Stimulated activated CD4-positive, alpha-beta T cell treated with anti-CD3 and anti-CD28 coated beads, Interleukin-2, amount 100 ng/mL, for 24 hours (primary cell): ENCODE measurements at places on chromosomes 7 and 10.

GRCh38 chr10:72264536-72264935, 9.2 kb upstream of the DDIT4 start:
- no peak for DNase-seq

DNA sequence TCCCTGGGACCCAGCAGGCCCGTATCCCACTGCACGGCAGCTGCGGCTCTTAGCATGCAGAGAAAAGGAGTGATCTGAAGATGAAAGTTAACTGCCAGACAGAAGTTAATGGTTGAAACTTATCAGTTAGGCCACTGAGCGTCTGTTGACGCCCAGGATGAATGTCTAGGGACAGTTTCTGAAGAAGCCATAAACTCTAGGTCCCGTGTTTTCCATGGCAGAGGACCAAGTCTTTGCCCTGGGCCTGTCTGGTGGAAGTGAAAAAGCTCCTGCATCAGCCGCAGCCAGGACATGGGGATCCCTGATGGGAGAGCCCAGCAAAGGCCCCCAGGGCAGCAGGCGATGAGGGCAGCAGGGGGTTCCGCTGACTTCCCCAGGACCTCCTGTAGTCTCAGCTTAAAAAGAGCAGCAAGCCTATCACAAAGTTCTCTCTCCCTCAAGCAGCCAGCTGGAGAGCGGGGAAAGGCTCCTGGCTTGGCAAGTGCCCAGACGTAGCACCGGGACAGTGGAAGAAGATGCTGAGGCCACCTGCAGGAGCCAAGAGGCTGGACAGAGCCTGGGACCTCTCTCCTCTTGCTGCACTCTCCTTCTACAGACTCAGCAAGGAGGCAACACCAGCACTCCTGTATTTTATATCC, 79.6 kb downstream of the TNS3 start:
- no peak for DNase-seq

GRCh38 chr10:74912182-74912581, 85.8 kb downstream of the KAT6B start:
- DNase-seq = no peak

DNA sequence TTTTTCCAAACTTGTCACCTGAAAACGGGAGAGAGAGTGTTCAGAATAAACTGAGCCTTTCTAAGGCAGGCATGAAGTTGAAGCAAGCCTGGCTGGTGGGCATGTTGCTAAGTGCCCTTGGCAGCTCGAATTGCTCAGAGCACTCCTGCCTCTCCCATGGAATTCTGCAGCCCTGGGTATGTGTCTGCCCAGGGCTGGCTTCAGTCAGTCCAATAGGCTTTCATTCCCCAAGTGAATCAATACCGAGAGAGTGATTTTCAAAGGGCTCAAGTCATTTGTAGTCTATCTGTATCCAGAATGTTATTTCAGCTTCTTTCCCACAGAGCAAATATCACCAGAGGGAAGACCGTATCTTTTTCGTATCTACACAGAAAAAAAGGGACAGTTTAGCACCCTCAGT, 415.5 kb upstream of the COBL start:
- DNase-seq = no peak

GRCh38 chr10:31669357-31669756, 259.3 kb downstream of the ARHGAP12 start:
- DNase-seq = no peak

DNA sequence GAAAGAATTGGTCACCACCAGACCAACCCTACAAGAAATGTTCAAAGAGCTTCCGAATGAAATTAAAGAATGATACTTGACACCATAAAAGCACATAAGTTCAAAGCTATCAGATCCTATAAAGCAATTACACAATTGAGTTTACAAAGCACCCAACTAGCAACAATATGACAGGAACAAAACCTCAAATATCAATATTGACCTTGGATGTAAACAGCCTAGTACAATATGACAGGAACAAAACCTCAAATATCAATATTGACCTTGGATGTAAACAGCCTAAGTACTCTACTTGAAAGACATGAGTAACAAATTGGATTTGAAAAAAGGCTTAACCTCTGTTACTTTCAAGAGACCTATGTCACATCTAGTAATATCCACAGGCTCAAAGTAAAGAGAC, 1201.4 kb downstream of the XPNPEP1 start:
- no peak for DNase-seq

GRCh38 chr7:39085590-39086049, 107.9 kb downstream of the POU6F2 start:
- no peak for DNase-seq

DNA sequence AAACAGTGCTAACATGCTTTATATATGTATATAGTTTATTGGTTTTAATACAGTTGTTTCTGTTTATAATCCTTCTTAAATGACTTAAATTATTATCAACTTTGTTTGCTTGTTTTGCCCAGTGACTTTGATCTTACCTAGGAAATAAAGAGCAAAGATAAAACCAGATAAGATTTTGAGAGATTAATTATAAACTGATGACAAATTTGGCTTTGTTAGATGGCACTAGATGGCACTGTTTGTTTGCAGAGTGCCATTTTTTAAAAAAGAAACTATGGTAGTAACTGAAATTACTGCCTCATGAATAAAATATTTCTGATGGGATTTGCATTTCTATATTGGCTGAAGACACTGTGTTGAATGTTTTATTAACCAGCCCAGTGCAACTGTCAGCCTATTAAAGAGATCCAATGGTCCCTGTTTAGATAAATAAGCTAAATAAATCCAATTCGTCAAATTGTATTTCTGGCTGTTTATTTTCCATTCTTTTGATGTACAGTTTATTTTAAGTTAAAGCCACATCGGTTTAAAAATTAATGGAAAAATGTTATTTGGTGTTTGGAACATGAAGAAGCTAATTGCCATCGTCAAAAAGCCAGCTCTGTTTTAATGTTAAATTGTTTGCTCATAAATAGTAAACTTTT, 28.7 kb downstream of the VTI1A start:
- no peak for DNase-seq

- no peak for DNase-seq
These were observed 112.7 kb downstream of the RBM20 start for GRCh38 chr10:110756876-110757275.

- DNase-seq = no peak
These were observed 27.4 kb downstream of the ADAMTS14 start for GRCh38 chr10:70699659-70700174.

DNA sequence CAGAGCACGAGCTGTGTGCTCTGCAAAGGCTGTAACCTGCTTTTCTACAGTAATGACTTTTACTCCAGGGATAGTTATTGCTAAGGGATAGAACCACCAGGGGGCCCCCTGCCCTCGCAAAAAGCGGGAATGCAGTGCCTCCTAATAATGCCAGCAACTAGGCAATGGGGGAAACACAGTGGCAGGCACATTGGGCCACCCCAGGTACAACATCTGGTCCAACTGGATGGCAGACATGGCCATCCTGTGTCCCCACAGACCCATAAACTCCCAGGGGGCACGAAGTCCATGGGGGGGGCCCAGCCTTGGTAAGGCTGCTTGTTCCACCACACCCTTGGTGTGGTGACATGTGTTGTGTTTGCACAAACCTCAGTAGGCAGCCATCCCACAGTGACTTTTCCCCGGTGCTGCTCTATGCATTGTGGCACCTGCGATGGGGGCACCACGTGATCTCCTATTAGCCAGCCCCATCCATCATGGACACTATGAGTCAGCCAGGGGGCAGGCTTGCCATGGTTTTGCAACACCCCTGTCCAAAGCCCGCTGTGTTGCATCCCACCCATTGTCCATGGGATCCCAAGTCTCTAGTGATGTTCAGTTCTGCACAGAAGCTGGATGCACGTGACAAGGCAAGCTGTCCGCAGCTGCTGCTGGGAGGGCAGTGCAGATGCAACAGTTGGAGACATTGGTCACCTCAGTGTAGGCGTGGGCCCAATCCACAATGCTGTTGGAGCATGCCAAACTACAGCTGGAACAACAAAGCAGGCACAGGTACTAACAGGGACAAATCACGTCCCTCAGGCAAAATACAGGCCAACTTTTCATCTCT, 84.0 kb downstream of the ANLN start:
- peak; percentile 67 for DNase-seq

DNA sequence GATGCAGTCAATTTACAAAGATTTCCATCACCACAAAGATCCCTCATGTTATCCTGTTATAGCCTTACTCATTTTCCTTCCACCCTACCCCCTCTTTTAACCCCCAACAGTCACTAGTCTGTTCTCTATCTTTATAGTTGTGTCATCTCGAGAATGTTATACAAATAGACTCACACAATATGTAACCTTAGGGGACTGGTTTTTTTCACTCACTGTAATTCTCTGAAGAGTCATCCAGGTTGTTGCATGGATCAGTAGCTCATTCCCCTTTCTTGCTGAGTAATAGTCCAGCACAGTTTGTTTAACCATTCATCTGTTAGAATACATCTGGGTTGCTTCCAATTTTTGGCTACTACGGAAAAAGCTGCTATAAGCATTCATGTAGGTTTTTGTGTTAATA, 121.1 kb upstream of the PDE1C start:
- no peak for DNase-seq

- DNase-seq = no peak
These were observed 79.6 kb downstream of the KIAA1217 start for GRCh38 chr10:24288581-24288980.

- no peak for DNase-seq
These were observed 722.9 kb downstream of the GRM8 start for GRCh38 chr7:126529833-126530232.
